ENCODE measurements at places on chromosomes 6 and 20. TPM values are rescaled to one million over a fixed set of nuclear protein-coding genes. Genes with fewer than 3 reads are reported as not detected.
A peak's percentile ranks its signal among the peaks of the same experiment; 100 is the strongest.

The CDH4 gene
- 0.25 TPM for total RNA-seq

The SLC32A1 gene
- total RNA-seq = not detected

DNA sequence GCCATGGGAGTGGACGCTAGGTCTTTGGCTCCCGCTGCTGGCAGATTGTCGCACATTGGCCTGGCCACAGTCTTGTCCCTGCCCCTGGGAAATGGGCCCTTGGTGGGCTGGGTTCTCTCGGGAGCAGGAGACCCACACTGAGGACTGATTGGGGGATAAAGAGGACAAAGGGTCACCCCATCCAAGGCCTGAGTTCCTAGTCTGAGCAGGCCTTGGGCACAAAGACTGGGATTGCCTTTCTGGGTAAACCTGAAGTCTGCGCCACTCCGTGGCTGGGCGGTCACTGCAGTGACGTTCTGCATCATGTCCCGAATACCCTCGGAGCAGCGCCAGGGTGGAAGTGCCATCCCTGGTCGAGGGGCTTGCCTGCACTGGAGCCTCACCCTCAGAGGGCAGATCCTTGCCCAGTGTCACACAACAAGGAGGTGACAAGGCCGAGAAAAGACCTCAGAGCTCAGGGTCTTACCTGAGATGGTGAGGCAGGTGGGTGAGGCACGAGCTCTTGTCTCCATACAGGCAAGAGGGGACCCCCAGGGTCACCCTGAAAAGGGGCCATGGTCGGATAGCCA lies 36.1 kb upstream of the ZBP1 start:
- DNase-seq = peak; percentile 87

The NR2E1 gene
- not detected for total RNA-seq

The SNAP25 gene
- total RNA-seq = 5.6 TPM

The TLDC2 gene
- 3.9 TPM for total RNA-seq

DNA sequence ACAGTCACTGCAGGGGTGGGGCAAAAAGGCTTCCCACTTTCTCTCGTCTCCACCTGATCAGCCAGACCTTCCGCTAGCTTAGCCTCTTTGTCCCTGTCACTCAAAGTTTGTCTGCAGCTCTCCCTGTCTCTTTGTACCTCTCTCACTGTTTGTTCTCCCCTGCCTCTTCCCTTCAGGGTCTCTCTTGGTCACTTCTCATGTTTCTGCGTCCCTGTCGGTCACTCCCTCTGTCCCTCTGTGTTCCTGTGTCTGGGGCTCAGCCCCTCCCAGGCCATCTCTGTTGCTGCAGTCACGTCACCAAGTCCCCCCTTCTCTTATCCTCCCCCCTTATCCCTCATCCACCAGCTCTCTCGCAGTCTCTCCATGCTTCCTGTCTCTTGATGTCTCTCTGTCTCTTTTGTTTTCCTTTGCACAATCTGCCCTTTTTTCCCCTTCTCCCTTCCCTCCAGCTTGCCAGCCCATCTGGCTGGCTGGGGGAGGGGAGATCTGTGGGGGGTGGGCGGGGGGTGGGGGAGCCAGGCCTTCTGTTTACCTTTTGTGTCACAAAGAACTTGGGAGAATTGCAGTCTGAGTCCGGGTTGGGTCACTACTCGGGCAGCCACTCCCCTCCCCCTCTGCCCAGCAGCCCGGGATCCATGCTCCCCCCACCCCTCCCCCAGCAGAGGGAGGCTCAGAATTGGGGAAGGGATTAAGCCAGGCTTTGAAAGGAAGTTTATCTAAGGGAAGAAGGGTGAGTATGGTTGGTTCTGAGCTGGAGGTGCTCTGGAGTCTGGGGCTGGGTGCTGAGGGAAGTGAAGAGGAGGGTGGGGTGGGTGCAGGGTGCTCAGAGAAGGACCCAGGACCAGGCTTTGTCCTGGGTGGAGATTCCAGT lies 32.3 kb downstream of the FOXP4 start:
- no peak for DNase-seq

The DLK2 gene
- 3.9 TPM for total RNA-seq

The SLPI gene
- 431 TPM for total RNA-seq

The BPIFB1 gene
- total RNA-seq = not detected

The IL17F gene
- not detected for total RNA-seq

DNA sequence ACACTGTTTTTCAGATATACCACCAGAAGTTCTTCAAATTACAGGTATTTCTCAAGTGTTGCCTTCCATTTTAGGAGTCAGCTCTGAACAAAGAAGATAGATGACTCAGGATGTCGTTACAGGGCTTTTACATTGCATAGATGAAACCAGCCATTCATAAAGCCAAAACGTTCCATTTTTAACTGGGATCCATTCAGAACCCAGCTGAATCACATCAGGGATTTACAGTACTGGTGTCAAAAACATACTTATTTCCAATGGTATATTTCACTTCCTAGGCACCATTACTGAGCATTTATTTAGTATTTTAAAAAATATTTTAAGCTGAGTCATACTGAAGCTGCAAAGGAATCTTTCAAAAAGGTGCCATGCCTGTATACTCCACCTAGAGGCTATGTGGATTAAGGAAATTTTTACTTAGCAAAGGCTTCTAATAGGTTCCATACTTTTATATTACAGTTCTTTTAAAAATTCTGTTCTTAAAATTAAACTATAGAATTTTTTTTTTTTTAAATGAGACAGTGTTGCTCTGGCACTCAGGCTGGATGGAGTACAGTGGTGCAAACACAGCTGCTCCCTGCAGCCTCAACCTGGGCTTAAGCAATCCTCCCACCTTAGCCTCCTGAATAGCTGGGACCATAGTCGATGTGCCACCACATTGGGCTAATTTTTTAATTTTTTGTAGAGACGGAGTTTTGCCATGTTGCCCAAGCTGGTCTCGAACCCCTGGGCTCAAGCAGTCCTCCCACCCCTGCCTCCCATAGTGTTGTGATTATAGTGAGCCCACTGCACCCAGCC lies 2.6 kb downstream of the ASF1A start:
- no peak for DNase-seq

DNA sequence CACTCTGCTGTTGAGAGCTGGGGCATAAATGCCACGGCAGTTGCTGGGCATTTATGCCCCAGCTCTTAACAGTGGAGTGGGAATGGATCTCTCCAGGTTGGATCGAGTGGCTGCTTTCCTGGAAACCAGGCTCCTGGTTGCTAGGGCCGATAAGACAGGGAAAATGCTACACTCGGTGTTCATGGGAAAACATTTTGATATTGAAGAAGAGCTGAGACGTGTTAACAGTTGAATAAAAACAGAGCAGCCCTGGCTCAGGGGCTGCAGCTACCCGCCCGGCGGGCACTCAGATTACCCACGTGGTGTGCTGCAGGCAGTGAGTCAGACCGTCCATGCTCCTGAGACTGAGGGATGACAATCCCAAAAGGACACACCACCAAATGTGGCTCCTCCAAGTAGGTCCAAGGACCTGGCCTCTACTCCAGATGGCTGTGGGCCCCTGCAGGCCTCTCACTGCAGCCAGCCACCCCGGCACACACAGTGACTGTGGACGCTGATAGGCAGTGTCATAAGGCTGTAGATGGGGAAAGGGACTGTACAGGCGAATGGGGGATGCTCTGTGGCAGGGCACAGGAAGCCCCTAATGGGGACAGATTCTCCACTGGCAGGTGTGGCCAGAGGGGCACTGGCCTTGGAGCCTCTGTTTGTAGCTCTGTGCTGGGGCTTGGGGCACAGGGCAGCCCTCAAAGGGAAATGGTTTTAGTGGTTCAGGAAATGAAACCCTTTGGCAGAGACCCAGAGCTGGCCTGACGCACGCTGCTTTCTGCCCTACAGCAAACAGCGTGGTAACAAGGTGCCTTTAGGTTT lies 237.8 kb downstream of the LY86 start:
- no peak for DNase-seq

GRCh38 chr6:8749465-8749864 lies 314.1 kb upstream of the SLC35B3 start:
- DNase-seq = no peak

The SIRPB2 gene
- 2.9 TPM for total RNA-seq

- DNase-seq = no peak
Observed at GRCh38 chr6:34147906-34148630, 2.2 kb upstream of the GRM4 start.

The OXT gene
- not detected for total RNA-seq

The PACRG gene
- total RNA-seq = not detected
